Activated CD8-positive, alpha-beta T cell treated with anti-CD3 and anti-CD28 coated beads for 36 hours (primary cell): ENCODE measurements at places on chromosomes 16 and 17. TPM values are rescaled to one million over a fixed set of nuclear protein-coding genes. Genes with fewer than 3 reads are reported as not detected.

The G6PC1 gene
- not detected for total RNA-seq

The ZNF594 gene
- total RNA-seq, result 7.7 TPM

GRCh38 chr17:56290101-56290801, 137.0 kb downstream of the ANKFN1 start:
- H3K27ac ChIP-seq, result no peak overlapping the region
- no peaks in the 10 kb centered on the region for H3K36me3 ChIP-seq
- no peak for DNase-seq
- H3K27me3 ChIP-seq, result no peaks in the 10 kb centered on the region
- H3K4me1 ChIP-seq, result peaks cover 22% of the 10 kb centered on the region

The CCL18 gene
- not detected for total RNA-seq

The YPEL2 gene
- total RNA-seq, result 4.2 TPM

GRCh38 chr17:55492781-55493341, 18.4 kb downstream of the SMIM36 start:
- DNase-seq, result no peak
- no peaks in the 10 kb centered on the region for H3K4me1 ChIP-seq
- no peaks in the 10 kb centered on the region for H3K36me3 ChIP-seq
- H3K27me3 ChIP-seq, result peaks cover 7% of the 10 kb centered on the region
- no peak overlapping the region for H3K27ac ChIP-seq

The SHBG gene
- not detected for total RNA-seq

DNA sequence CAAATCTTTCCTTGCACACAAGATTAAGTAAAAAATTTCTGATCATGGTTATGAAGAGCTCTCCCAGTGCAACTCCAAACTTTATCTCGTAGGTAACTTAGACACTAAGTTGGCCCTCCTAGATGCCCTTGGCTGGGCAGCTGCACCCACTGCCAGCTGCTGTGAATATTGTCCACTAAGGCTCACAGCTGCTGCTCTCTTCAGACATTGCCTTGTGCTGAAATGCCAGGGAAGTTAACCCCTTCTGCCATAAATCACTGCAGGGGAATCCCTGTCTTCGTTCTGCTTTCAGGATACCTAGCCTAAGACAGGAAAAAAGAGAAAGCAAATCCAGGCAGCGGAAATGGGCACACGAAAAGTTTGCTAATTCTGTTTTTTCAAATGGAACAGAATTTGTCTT, 106.4 kb downstream of the IRX5 start:
- peaks cover 3% of the 10 kb centered on the region for H3K27me3 ChIP-seq
- no peaks in the 10 kb centered on the region for H3K4me1 ChIP-seq
- no peak overlapping the region for H3K4me3 ChIP-seq
- no peak for DNase-seq

- peaks cover 35% of the 10 kb centered on the region for H3K27me3 ChIP-seq
- DNase-seq, result no peak
- H3K4me1 ChIP-seq, result no peaks in the 10 kb centered on the region
- H3K4me3 ChIP-seq, result no peak within 1 kb of the TSS
- no peaks in the 10 kb centered on the region for H3K36me3 ChIP-seq
These were observed at the start of gene CDH11 for GRCh38 chr16:65121870-65122723. Gene CDH11 (minus strand): TSS chr16:65122063. CDS start chr16:65004869, 117,194 bp downstream.

GRCh38 chr17:77468897-77469296, 328.1 kb downstream of the SEC14L1 start:
- H3K27me3 ChIP-seq, result no peaks in the 10 kb centered on the region
- peaks cover 83% of the 10 kb centered on the region for H3K36me3 ChIP-seq
- no peak for DNase-seq
- no peak overlapping the region for H3K4me3 ChIP-seq
- peaks cover 91% of the 10 kb centered on the region for H3K4me1 ChIP-seq
- H3K27ac ChIP-seq, result peak overlapping the region; percentile 87

- H3K27ac ChIP-seq, result peak overlapping the region; percentile 42
- H3K36me3 ChIP-seq, result no peaks in the 10 kb centered on the region
- H3K27me3 ChIP-seq, result no peaks in the 10 kb centered on the region
- peaks cover 64% of the 10 kb centered on the region for H3K4me1 ChIP-seq
- H3K4me3 ChIP-seq, result no peak overlapping the region
These were observed 9.4 kb downstream of the THRA start for GRCh38 chr17:40072040-40072734.

The TBC1D3B gene
- 9.0 TPM for total RNA-seq

The TMEM106A gene
- total RNA-seq, result 9.2 TPM

DNA sequence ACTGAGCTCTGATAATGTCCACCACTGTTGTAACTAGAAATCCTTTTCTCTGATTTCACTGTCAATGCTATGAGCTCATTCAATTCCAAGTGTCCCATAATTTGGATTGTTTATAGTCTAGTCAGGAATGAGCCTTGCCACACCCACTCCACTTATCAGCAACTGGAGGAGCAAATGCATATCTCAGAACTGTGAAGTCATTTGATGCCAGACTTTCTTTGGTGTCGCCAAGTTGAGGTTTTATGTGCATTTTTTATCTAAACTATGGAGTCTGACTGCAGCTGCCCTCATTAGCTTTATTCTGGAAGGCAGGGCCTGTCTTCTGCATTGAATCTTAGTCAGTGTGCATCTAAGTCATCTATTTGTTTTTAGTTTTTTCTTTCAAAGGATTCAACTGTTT, 361.3 kb downstream of the PMP22 start:
- peaks cover 10% of the 10 kb centered on the region for H3K27me3 ChIP-seq
- H3K27ac ChIP-seq, result no peak overlapping the region
- no peak overlapping the region for H3K4me3 ChIP-seq
- DNase-seq, result no peak

DNA sequence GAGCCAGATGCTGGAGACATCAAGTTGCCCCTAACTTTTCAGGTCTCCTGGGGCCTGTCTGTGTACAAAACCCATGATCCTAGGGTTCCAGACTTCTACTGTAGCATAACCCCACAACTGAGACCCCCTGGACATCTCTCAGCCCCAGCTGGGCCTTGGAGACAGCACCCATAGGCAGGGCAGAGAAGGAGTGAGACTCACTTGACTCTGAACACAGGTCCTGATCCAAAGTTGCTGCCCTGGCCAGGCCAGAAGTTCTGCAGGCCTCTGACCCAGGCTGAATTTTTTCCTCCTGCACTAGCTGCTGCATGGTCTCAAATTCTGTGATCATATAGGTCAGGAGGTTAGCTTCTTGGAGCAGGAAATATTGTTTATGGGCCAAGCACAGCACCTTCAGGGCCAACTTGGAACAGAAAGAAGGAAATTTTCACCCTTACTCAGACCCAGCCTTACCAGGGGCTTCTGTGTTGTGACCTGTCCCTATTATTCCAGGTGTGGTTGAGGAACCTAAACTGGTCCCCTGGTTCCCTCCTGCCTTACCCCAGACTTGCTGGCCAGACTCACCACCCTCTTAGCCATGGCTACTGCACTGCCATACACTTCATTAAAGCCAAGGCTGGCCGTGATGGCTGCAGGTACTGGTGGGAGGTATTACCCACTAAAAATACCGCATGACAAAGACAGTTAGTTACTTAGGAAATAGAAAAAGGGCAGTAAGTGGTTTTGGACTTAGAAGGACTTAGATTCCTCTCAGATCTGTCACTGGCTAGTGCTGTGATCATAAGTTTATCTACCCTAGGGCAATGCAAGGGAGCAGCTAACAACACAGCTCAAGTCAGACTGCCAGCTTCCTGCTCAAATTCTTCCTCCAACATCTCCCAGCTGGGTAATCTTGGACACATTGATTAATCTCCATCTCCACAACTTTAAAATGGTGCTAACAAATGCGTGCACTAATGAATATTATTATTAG, 2180.1 kb downstream of the TP53TG3F start:
- no peaks in the 10 kb centered on the region for H3K4me1 ChIP-seq
- no peak overlapping the region for H3K27ac ChIP-seq
- no peak for DNase-seq
- H3K36me3 ChIP-seq, result no peaks in the 10 kb centered on the region
- no peaks in the 10 kb centered on the region for H3K27me3 ChIP-seq

- peak; percentile 54 for DNase-seq
- no peaks in the 10 kb centered on the region for H3K27me3 ChIP-seq
- peaks cover 85% of the 10 kb centered on the region for H3K4me1 ChIP-seq
- H3K27ac ChIP-seq, result peak overlapping the region; percentile 96
These were observed 202.2 kb upstream of the CHMP6 start for GRCh38 chr17:80789356-80789902.

The NACA2 gene
- not detected for total RNA-seq

The HOXB7 gene
- 1.0 TPM for total RNA-seq

GRCh38 chr17:75475144-75475835, 18.9 kb downstream of the TMEM94 start:
- H3K27me3 ChIP-seq, result no peaks in the 10 kb centered on the region
- peaks cover 2% of the 10 kb centered on the region for H3K36me3 ChIP-seq
- no peak overlapping the region for H3K27ac ChIP-seq
- no peaks in the 10 kb centered on the region for H3K4me1 ChIP-seq

GRCh38 chr17:50209472-50210239, 8.2 kb upstream of the COL1A1 start:
- H3K4me1 ChIP-seq, result peaks cover 28% of the 10 kb centered on the region

DNA sequence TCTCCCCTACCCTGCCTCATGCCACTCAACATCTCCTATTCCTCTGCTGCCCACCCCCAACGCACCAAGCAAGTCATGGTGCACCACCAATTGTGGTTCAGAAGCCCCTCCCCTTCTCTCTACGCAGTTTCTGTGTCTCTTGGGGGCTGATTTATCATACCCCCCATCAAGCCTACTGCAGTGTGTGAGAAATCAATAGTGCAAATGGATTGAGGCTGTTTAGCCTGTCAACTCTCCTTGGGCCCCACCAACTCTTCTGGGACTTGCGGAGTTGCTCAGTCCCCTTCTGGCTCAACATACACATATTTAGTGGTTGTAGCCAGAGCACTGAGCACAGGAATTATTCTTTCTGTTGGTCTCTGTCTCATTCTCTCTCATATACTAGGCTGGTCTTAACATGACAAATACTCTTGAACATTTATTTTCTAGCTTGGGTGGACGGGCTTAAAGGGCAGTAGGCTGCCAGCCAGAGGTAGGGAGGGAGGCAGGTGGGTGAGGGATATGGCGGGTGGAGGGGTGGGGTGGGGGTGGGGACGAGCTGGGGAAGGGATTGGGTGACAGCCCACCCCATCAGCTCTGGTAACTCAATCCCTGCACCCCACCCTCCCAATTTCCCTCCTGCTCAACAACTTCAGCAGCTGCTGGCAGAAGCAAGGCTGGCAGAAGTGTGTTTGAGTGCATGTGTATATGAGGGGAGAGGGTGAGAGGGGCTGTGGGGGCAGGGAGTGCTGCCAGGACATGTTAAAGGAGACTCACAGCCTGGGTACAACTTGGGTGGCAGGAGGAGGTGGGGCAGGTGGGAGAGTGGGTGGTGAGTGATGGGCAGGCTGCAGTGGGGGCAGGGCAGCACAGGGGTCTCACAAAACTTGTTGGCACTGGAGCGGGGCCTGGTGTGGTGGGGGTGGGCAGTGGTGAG, 4.9 kb downstream of the RARA start:
- H3K4me1 ChIP-seq, result peaks cover 61% of the 10 kb centered on the region
- peak overlapping the region; percentile 57 for H3K27ac ChIP-seq
- no peak overlapping the region for H3K4me3 ChIP-seq
- DNase-seq, result peak; percentile 9

GRCh38 chr17:9436630-9437029, 139.0 kb downstream of the STX8 start:
- no peak for DNase-seq
- no peak overlapping the region for H3K27ac ChIP-seq
- H3K4me3 ChIP-seq, result no peak overlapping the region
- H3K27me3 ChIP-seq, result no peaks in the 10 kb centered on the region

The BIRC5 gene
- total RNA-seq, result 90.6 TPM

The DNAH2 gene
- not detected for total RNA-seq

DNA sequence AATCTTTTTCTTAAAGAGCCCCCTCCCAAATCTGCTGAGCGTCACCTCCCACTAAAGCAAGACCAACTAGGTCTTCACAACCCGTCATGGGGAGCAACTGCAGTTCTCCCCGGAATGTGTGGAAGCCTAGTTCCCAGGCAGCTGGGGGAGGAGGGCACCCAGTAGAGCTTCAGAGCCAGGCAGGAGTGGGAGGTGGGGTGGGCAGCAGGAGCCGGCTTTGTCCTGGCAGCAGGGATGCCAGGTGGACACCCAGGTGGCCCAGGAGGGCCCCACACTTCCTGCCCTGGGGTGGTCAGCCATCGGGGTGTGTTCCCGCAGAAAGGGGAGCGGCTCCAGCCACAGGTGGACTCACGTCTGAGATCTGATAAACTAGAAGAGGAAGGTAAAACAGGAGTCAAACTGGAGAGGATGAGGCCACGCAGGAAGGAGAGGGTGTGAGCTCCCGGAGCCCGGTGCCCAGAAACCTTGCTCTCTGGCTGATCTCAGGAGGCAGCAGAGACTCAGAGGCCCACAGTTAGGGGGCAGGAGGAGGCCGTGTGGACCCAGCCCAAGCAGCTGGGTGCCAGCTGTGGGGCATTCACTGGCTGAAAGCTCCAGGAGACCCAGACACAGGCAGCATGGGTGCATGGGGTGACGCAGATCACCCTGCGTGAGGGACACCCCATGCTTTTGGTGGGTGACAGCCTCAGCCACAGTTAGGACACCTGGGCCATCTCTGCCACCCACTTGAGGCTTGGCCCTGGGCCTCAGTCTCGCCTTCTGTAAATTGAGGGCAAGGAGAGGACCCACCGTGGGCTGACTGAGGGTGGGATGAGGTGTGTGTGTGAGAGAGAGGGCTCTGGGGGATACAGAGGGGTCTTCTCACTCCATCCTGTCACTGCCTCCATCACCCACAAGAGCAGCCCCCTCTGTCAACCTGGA, 260.8 kb upstream of the TNRC6C start:
- peaks cover 4% of the 10 kb centered on the region for H3K4me1 ChIP-seq
- H3K27ac ChIP-seq, result no peak overlapping the region
- H3K36me3 ChIP-seq, result no peaks in the 10 kb centered on the region
- peaks cover 2% of the 10 kb centered on the region for H3K27me3 ChIP-seq

The SUZ12 gene
- total RNA-seq, result 64.2 TPM

DNA sequence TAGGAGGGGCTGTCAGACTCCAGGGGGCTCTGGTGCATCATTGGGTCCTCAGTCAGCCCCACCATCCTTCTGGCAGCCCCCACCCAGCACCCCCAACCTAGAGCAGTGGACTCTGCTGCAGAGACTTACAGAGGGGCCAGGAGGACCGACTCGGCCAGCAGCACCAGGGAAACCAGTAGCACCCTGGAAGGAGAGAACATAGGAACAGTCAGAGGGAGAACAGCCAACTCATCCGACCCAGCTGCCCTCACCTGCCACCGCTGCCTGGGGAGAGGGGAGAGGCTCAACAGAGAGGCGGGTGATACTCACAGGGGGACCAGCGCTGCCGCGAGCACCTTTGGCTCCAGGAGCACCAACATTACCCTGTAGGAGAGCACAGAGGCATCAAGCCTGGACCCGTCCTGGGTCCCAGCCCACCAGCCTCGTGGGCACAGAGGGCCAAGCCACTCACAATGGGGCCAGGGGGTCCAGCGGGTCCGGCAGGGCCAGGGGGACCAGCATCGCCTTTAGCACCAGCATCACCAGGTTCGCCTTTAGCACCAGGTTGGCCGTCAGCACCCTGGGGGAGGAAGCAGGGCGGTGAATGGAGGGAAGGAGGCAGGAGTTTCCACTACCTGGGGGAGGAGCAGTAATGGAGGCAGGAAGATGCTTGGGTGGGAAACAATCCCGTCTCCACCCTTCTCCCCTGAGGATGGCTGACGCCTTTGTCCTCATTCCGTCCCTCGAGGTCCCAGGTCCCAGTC, 11.7 kb downstream of the COL1A1 start:
- H3K4me3 ChIP-seq, result no peak overlapping the region
- no peak overlapping the region for H3K27ac ChIP-seq
- no peak for DNase-seq
- H3K27me3 ChIP-seq, result no peaks in the 10 kb centered on the region
- peaks cover 3% of the 10 kb centered on the region for H3K4me1 ChIP-seq
- H3K36me3 ChIP-seq, result no peaks in the 10 kb centered on the region

The ADAM11 gene
- 0.07 TPM for total RNA-seq

The EMP2 gene
- not detected for total RNA-seq
